ENCODE measurements at places on chromosomes 7 and 10. TPM values are rescaled to one million over a fixed set of nuclear protein-coding genes. Genes with fewer than 3 reads are reported as not detected.

DNA sequence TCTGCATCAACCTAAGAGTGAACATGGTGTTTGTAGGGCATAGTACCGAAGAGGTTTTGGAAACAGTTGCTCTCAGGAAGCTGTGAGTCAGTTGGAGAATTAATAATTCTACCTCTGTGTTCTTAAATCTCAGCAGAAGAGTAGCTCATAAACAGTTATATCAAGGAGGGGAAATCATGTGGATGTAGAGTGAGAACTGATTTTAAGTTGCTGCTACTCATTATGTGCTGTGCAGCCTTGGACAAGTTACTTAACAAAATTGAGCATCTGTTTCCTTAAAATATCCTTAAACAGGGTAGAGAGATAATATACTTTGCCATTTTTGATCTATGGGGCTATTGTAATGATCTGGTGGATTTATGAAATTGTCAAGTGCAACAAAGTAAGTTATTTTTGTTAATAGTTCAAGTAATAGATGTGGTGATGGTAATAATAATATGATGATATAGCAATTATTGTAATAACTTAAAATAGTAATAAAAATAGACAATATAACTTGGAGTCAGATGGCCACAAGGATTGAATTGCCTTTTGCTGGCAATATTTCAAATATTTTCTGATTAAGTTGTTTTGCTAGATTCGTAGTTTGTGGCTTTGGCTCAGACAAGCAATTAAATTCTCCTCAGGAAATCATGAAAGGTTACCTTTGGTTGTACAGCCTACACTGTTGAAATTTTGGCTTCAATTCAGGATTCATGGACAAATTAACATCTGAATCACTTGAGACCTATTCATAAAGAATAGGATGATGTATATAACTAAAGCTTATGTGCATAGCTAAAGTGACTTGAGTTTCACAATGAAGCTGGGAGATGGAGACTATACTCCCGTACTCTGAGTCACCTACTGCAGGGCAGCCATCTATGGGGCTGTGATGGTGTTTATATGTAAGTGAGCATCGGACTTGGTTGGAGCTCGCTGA lies 228.5 kb downstream of the CDK14 start:
- no peak for DNase-seq

Gene LIPN
- not detected for total RNA-seq

DNA sequence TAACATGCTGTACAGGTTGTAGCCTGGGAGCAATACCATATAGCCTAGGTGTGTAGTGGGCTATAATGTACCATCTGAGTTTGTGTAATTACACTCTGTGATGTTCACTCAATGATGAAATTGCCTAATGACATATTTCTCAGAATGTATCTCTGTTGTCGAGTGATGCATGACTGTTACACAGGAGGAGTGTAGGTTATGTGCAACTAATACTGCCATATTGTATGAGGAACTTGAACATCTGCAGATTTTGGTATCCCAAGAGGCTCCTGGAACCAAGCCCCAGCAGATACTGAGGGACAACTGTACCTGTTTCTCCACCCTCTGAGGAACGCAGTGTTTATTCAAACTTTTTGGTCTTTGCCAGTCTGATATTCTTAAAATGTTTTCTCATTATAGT lies 38.6 kb downstream of the NACAD start:
- no peak for DNase-seq

DNA sequence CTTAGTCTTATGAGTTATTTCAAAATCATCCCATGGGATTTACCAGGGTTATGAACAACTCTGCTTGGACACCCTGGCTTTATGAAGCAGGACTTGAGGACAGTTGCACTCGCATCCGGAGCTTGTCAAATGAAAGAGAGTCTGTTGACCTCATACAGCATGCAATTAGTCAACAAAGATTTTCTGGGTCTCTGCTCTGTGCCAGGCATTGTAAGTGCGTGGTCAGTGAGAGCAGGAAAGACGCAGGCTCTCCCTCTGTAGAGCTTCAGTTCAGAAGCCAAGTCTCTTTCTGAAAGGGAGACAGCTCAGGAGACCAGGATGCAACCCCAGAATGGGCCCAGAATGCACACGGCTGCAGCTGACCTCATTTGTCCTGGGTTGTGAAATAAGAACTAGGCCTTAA lies 45.5 kb upstream of the DMBT1 start:
- no peak for DNase-seq

DNA sequence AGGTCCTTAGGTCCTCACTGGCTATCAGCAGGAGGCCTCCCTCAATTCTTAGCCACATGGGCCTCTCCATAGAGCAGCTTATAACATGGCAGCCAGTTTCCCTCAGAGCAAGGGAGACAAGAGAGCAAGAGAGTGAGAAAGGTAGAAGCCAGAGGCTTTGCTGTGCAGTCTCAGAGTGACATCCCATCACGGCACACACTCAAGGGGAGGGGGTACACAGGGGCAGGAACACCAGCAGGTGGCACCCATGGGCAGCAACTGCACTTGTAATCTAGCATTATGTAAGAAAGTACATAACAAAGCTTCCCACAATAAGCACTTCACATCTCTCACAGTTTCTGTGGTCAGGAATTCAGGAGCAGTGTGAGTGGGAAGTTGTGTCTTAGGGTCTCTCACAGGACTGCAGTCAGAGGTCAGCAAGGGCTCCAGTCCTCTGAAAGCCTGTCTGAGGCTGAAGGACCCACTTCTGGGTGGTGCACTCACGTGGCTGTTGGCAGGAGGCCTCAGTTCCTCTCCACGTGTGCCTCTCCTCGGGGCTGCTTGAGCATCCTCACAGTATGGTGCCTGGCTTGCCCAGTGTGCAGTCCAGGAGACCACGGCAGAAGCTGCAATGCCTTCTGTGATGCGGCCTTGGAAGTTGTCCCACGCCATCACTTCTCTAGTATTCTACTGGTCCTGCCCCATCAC lies 159.4 kb downstream of the OAT start:
- DNase-seq, result no peak

GRCh38 chr7:54961391-54961790 lies 57.4 kb upstream of the EGFR start:
- no peak for DNase-seq

DNA sequence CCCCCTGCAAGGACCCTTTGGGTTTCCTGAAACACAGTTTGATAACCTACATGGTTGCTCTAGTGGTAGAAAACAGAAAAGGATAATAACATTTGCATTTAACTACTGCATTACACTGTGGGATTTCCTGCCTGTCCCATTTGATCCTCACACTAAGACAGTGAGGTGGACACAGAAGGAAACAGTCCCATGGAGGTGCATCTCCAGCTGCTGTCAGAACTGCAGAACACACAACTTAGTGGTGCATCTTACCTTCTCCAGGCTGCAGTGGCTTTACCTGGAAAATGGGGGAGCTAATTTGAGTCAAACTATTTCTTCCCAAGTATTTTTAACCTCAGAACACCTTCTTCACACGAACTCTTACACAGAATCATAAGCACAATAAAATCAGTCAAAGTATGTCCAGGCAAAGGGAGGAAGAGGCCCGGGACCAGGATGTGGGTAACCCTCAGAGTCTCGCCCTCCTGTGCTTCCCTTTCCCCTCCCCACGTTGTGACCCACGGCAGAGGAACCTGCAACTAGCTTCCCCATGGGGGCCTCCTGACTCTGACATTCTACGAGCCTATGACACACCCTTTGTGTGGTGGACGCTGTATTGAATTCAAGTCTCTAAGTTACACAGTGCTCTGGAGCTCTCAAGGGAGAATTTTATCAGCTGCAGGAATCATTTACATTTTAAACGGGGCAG lies 33.7 kb downstream of the SCRN1 start:
- DNase-seq, result peak; percentile 23

GRCh38 chr7:78261302-78261701 lies 462.7 kb downstream of the PHTF2 start:
- no peak for DNase-seq

Gene HKDC1
- total RNA-seq, result not detected

Gene CREB5
- total RNA-seq, result 50.4 TPM

DNA sequence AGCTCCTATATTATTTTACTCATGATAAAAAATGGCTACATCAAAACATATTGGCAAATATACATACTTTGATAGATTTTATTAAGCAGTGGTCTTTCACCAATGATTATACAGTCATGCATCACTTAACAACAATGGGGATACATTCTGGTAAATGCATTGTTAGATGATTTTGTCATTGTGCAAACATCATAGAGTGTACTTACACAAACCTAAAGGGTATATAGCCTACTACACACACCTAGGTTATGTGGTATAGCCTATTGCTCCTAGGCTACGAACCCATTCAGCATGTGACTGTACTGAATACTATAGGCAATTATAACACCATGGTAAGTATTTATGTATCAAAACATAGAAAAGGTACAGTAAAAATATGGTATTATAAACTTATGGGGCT lies 98.9 kb upstream of the IL6 start:
- DNase-seq, result no peak

Measured in glutamatergic neuron (in vitro differentiated cells).